ENCODE measurements at places on chromosomes 3 and 15.

DNA sequence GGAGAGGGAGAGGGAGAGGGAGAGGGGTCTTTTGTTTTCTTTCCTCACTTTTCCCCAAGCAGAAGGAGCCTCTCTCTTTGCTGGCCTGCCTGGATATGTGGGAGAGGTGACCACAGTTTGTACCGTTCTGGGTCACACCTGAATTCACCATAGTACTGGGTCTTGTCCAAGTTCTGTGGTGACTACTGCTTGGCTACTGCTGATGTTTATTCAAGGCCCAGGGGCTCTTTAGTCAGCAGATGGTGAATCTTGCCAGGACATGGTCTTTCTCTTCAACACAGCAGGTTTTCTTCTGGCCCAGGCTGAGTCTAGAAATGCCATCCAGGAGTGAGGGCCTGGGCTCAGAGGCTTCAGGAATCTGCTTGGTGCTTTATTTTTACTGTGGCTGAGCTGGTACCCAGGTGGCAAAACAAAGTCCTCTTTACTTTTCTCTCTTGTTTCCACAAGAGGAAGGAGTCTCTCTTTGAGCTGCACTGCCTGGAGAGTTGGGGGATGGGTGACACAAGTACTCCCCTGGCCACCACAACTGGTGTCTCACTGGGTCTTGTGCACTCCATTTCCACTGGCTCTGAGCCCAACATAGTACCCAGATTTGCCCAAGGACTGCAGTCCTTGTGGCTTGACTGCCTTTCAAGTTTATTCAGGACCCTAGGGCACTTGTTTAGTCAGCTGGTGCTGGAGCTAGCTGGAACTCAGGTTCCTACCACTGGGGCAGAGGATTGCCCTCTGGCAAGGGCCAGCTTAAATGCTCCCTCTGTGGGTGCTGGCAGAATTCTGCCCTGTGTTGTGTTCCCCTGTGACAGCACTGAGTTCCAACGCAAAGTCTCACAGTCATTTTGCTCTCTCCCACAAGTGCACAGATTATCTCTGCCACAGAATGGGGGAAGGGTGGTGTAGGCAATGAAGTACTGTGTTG lies 16.8 kb upstream of the CCNDBP1 start:
- no peak for DNase-seq

DNA sequence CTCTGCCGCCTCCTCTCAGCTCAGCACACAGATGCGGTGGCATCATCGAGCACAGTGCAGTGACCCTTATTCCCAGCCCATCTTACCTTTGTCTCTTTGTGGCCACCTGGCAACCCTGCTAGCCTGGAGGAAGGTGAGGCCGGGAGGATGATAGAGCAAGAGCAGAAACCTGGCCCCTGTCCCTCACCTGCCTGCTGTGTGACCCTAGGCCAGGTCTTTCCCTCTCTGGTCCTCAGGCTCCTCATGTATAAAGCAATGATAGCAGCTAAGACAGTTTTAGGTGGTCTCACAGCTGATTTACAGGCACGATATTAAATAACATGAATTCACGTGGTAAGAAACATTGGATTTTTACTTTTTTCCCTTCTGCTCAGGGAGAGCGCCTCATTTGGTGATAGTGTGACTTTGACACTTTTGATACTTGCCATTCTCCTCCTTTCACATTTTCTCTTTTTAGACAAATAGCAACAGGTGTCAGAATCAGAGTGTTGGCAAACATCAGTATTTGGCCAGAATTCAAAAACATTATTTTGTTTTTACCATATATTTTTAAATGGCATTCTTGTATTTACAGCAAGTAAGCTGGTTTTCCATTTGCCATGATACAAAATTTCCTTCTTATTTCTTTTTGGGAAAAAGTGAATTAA lies 29.5 kb upstream of the CTSH start:
- DNase-seq = no peak

DNA sequence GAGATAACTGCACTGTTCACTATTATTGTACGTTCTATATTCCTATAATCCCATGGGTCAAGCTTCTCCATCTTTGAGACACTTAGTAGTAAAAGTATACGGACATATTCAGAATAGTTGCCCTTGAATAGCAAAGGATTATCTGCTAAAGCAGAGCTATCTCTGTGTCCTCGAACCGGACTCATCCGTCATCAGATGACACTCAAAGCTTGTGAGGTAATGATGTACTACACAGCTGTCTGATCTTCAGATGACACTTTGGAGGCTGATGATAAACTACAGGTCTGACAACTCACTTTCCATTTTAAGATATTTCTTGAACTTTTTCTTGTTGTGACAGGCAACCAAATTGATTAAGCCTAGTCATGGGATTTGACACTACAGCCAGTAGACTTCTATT lies 240.2 kb downstream of the SCAPER start:
- DNase-seq = no peak

- DNase-seq = no peak
These were observed 3.6 kb upstream of the C3orf85 start for GRCh38 chr3:109132801-109133473.

- DNase-seq = no peak
These were observed 68.5 kb downstream of the VPS8 start for GRCh38 chr3:184880276-184881019.

DNA sequence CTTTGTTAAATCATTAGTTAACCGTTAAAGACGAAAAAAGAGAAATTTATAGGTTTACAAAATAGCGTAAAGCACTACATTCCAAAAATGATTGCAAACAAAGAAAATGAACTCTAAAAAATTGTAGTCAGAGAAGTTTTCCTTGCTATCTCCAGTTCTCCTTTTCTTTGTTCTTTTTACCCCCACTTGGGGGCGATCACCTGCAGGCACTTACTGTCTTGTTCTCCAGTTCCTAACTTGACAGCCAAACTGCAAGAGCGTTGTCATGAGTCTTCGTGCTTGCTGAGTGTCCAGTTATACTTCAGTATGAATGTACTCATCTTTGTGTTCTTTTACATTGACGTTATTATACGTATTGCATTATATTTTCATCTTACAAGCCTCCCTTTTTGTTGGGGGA lies 54.5 kb downstream of the CHD2 start:
- DNase-seq = peak; percentile 41

GRCh38 chr3:11495948-11496557 lies 147.7 kb downstream of the VGLL4 start:
- DNase-seq = no peak

- DNase-seq = no peak
These were observed 64.4 kb downstream of the UACA start for GRCh38 chr15:70698836-70699390.

GRCh38 chr3:124838963-124839362 lies 48.2 kb downstream of the ITGB5 start:
- no peak for DNase-seq

GRCh38 chr3:72436863-72437592 lies 411.2 kb downstream of the SHQ1 start:
- DNase-seq = no peak

GRCh38 chr3:73716418-73716817 lies 91.7 kb upstream of the PDZRN3 start:
- DNase-seq = no peak

GRCh38 chr3:46283881-46284450 lies 41.7 kb downstream of the CCR3 start:
- DNase-seq = no peak

DNA sequence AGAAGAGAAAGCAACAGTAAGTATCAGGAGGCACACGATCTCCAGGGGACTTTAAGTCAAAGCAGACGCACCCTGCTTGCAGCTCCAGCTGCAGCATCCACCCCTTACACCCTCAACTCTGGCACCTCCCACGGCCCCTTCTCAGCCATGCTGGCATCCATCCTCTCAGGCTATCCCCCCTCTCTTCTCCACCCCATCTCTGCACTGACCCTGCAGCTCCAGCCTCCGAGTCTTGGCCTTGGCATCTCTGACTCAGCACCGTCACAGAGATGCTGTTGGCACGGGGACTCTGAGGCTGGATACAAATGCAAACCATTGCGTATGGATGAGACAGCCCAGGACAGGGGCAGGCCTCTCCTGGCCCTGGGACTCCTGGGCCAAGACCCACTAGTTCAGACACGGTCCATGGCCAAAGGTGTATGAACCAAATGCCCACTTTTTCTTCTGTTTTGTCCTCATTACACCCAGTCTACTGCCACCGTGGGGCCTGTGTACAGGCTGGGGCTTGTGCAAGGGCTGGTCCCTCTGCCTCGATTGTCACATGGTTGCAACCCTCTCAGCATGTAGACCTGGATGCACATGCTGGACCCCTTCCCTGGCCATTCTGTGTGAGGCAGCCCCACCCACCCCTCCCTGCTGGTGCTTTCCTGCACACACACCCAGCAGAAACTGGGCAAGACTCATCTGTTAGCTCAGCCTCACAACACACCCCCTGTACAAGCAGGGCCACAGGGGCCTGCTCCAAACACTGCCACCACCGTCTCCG lies 18.7 kb upstream of the ZXDC start:
- DNase-seq = no peak

- no peak for DNase-seq
These were observed 74.7 kb upstream of the ZNF385D start for GRCh38 chr3:21825684-21826083.

DNA sequence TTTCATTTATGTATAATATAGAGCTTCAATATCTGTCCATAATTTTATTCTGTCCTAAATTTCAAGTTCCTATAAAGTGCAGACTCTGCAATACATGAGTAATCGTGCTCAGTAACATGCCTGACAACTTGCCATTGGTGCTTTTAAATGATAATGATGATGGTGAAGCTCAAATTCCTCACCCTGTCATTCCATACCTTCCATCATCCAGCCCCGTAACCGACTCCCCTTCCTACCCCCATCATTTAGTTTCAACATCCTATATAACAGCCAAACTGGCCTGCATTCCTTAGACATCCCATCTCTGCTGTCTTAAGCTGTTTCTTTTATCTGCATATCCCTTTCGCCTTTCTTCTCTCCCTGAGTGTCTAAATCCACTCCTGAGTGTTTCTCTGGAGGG lies 67.2 kb upstream of the DLG1 start:
- no peak for DNase-seq

Measured in KBM-7 (cell line).